ENCODE measurements at places on chromosomes 16 and 17.

DNA sequence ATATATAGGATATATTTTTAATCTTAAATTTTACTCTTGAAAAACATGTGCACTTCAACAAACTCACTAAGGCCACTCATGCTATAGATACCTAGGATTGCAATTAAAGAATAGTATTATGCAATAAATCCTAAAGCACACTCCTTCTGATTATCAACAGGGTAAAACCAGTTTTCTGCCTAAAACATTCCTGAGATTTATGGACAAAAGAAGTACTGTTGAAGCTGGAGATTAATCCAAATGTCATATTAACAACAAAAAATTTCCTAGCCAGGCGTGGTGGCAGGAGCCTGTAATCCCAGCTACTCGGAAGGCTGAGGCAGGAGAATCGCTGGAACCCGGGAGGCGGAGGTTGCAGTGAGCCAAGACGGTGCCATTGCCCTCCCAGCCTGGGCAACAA is 21.4 kb downstream of the CHCT1 start:
- no peak for DNase-seq

DNA sequence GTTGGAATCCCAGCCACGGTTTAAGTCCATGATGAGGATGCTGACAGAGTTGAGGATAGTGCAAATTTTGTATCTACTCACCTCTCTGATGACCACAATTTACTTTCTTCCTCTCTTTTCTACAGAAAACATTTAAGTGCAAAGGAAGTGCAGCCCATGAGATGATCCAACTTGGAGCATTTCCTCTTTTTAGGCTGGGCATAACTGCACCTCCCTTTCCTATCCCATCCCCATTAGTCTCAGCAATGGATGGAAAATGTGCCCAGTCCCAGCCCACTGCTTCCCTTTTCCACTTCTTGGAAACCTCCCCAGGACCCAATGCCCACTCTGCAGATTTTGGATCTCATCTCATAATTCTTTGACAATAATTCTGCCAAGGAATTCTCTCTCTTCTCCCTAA is 16.6 kb upstream of the CCL8 start:
- DNase-seq = no peak

- DNase-seq = no peak
These were observed 14.7 kb downstream of the ANKRD13B start for GRCh38 chr17:29607557-29608195.

DNA sequence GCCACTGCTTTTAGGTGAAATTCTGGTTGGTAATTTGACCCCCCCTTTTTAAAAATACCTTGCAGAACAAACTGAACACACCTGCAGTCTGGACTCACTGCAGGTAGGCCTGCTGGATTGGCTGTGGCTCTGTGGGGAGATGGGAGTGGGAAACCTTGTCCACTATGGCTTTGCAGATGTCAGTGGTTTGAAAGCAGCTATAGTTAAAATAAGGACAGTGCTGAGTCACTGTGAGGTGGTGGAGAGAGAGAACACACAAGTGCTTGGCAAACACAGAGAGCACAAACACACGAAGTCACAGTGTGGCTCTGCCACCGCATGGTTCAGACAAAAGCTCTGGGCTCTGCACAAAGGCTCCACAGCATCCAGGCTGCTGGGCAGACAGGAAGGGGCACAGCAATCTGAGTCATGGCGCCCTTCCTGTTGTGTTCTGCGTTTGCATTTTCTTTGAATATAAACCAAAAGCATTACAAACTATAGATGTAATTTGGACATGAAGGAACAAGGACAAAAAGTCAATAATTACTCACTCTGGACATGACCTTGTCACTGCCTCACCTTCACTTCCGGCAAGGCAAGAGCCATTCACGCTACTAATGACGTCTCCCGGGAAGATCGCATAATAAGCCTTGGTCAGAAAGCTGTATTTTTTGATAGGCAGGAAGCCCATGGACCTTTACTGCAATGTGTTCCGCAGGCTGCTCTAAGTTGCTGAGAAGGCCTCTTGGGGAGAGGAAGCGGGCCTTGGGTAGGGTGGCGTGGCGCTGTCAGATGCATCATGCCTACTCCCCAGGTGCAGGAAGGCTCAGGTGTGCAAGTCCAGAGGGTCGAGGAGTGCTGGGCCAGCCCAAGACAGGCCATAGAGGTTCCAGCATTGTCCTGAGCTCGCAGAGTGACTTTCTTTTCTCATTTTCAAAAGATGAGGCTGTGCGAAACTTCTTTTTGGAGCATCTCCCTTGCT is 60.1 kb upstream of the MED9 start:
- DNase-seq = peak; percentile 79

Data from hematopoietic multipotent progenitor cell treated with erythropoietin and hydrocortisone succinate and interleukin-3 and kit ligand, for 8 days (in vitro differentiated cells).